ENCODE measurements at places on chromosomes 4 and X.

GRCh38 chrX:7117587-7117986 is 29.9 kb upstream of the STS start:
- ATAC-seq = no peak

GRCh38 chr4:55801498-55801897 is 18.1 kb upstream of the EXOC1L start:
- no peak for ATAC-seq

DNA sequence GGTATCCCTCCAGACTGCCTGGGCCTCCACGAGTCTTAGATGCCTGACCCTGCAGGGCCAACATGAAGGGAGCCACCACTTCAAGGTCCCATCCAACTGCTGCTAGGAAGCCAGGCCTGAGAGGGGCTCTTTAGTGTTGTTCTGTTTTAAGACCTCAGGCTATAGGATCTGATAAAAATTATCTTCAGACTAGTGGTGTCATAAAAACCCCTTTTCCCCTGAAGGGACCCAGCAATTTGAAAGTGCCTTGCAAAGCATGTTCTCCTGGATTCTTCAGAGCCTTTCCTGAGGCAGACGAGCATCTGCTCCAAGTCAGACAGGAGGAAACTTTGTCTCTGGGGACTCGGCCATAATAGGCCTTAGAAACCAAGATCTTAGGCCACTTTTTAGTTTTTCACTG is 26.9 kb downstream of the TSPAN5 start:
- no peak for ATAC-seq

DNA sequence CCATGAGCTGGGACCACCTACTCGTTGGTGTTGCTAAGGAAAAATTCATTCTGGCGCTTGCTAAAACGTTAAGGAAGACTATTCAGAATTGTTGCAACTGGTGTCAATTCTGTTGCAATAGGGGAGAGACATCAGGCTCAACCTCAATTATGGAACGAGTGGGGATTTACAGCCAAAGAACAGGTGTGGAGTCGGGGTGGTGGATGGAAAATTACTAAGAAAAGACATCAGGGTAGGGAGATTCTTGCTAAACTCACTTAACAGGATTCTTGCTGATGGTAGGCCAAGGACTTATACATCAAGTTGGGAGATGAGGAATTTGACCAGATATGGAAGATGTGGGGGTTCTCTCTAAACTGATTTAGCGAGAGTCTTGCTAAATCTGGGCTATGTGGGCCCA is 139.7 kb downstream of the TENM3 start:
- ATAC-seq = no peak

GRCh38 chr4:153741541-153741940 is 18.3 kb downstream of the RNF175 start:
- ATAC-seq = no peak

- no peak for ATAC-seq
Observed at GRCh38 chrX:108704839-108705238, 31.5 kb downstream of the IRS4 start.

- ATAC-seq = no peak
Observed at GRCh38 chr4:182704948-182705347, 212.2 kb downstream of the DCTD start.

- no peak for ATAC-seq
Observed at GRCh38 chr4:3522326-3522640, 9.9 kb downstream of the LRPAP1 start.

GRCh38 chrX:134407065-134407376 is 52.9 kb upstream of the HPRT1 start:
- ATAC-seq = no peak

- peak; percentile 46 for ATAC-seq
Observed at GRCh38 chrX:54043541-54044125, 640 bp downstream of the PHF8 start.

GRCh38 chr4:79381161-79381560 is 26.9 kb downstream of the GK2 start:
- no peak for ATAC-seq

- no peak for ATAC-seq
Observed at GRCh38 chrX:12463052-12463451, 324.8 kb downstream of the FRMPD4 start.

DNA sequence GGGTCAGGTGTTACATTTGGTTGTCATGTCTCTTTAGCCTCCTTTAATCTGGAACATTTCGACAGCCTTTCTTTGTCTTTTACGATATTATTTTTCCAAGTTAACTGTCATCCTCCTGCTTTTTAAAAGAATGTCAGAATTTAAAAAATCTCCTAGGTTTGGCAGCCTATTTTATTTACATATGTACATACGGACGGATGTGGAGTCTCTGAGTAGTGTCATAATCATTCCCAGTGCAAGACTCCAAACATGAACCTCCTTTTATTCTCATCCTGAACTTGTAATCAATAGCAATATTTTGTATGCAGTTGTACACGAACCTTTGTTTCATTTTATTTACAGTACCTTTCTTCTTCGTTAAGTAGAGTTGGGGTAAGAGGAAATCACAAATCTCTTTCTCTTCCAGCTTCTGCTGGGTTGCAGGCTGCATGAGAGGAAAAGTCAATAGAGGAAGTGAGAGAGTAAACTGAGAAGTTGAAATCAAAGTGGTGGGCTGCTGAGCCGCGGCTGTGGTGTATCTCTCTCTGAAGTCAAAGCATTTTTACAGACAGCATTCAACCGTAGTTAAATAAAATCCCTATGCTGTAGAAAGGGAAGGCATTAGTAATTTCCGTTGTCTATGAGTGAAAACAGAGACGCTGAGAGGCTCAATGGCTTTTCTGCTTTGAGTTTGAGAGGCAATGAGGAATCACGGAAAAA is 53.9 kb upstream of the RPS6KA3 start:
- no peak for ATAC-seq

- ATAC-seq = no peak
Observed at GRCh38 chrX:72713130-72713529, 976 bp downstream of the PHKA1 start.

GRCh38 chr4:144787365-144788258 is 141.7 kb downstream of the HHIP start:
- ATAC-seq = peak; percentile 59

DNA sequence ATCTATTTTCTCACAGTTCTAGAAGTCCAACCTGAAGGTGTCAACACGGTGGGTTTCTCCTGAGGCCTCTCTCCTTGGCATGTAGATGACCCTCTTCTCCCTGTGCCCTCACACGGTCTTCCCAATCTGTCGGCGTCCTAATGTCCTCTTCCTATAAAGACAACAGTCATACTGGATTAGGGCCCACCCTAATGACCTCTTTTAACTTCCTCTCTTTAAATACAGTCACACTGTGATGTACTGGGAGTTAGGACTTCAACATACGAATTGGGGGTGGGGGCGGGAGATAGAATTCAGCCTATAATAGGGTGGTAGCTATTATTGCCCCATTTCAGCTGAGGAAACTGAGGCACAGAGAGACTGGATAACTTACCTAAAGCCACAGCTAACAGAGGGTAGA is 70.2 kb downstream of the SMIM20 start:
- ATAC-seq = no peak

GRCh38 chr4:2871911-2872310 is 28.3 kb downstream of the ADD1 start:
- ATAC-seq = no peak

GRCh38 chr4:173482330-173482931 is 47.6 kb downstream of the HAND2 start:
- ATAC-seq = no peak

GRCh38 chr4:154506253-154506652 is 14.7 kb upstream of the DCHS2 start:
- peak; percentile 81 for ATAC-seq

GRCh38 chrX:104641176-104641575 is 75.2 kb downstream of the IL1RAPL2 start:
- no peak for ATAC-seq

GRCh38 chr4:151143162-151143561 is 43.7 kb downstream of the RPS3A start:
- no peak for ATAC-seq

DNA sequence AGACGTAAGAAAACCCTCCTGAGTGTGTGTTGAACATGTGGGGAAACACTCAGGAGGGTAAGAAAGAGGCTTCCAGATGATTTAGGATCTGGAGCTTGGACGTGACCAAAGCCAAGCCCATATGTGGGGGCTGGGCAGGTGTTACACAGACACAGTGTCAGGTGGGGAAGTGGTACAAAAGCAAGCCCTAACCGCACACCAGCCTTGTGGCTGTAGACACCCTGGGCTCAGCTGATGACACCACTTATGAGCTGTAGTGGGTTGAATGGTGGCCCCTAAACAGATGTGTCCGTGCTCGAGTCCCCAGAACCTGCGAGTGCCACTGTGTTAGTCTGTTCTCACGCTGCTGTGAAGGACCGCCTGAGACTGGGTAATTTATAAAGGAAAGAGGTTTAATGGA is 25.0 kb upstream of the NSG1 start:
- ATAC-seq = no peak

DNA sequence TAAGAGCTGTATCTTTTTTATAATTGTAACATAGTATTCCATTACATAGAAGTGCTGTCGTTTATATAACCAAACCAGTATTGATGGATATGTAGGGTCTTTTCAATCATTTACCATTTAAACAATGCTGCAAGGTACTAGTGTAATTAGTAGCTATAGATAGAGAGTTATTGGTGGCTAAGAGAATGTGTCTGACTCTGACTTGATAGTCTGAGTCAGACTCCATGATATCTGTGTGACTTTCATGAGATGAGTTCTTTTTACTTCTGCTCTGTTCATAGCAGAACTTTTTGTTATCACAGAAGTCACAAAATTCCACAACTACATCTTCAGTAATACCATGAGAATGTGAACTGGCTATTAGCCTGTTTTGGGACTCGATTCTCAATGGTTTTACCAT is 150.6 kb downstream of the FHIP1A start:
- ATAC-seq = no peak

- no peak for ATAC-seq
Observed at GRCh38 chr4:80990851-80991250, 39.7 kb upstream of the BMP3 start.

GRCh38 chr4:5036239-5036638 is 15.0 kb upstream of the STK32B start:
- peak; percentile 72 for ATAC-seq

DNA sequence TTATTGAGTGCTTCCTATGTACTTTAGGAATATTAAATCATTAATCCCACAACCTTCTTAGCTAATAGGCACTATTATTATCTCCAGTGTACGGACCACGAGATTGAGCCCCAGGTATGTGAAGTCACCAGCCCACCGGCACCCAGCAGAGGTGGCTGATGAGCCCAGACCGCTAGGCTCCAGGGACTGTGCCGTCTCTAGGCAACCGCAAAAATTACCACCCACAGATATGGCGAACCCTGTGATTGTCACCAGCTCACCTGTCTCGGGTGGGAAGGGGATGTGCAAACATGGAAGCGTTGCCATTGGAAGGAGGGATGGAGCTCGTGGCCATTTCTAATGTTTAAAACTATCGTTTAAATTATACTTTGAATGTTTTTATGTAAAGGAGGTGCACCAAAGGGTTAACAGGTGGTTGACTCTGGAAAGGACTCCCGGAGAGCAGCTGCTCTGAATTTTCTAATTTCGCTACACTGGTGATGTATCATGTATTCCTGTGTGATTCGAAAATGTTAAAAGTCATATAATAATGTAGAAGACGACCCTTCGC is 21.0 kb upstream of the JAKMIP1 start:
- ATAC-seq = no peak

DNA sequence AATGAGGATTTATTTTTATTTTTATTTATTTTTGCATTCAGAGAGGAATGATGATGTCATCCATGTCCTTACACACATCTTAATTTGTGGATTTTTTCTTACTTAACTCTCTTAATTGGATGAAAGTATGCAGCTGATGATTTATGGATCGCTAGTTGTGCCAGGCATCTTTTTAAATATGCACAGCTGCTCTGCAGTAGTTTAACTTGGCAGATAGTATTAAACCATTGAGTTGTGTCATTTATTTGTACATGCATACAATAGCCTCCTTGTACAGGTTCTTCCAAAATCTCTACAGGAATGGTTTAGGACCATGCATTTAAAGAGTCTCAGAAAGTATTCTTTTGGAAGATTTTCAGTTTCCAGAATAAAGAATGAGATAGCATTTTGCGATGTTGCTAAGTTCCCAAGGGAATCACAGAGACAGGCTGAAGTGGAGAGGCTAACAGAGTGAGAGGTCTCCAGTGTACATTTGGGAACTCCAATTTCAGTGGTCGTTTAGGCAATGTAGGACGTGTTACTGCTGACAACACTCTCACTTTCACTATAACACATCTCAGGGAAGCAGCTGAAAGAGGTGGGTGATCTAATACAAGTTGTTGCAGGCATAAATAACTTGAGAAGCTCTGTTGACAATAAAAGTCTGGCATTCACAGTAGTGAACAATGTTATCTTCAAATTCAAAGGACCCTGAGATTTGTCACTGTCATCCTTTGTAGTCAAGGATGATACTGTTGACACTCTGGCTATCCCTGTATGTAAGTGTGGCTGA is 49.9 kb upstream of the SCRG1 start:
- ATAC-seq = peak; percentile 53

- no peak for ATAC-seq
Observed at GRCh38 chrX:119089619-119090018, 16.8 kb downstream of the CT47C1 start.

- no peak for ATAC-seq
Observed at GRCh38 chr4:184328022-184328736, 110.5 kb upstream of the ENPP6 start.

DNA sequence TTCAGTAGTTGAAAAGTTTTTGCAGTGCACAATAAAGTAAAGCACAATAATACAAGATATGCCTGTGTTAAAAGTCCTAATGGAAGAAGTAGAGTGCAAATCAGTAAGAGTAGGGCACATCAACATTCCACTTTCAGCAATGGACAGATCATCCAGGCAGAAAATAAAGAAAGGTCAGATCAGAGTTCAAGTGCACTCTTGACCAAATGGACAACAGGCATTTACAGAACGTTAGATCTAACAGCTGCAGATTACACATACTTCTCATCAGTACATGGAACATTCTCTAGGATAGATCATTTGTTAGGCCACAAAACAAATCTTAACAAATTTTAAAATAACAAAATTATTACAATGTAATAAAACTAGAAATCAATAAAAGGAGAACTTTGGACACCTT is 1373.5 kb upstream of the PABPC4L start:
- ATAC-seq = no peak

DNA sequence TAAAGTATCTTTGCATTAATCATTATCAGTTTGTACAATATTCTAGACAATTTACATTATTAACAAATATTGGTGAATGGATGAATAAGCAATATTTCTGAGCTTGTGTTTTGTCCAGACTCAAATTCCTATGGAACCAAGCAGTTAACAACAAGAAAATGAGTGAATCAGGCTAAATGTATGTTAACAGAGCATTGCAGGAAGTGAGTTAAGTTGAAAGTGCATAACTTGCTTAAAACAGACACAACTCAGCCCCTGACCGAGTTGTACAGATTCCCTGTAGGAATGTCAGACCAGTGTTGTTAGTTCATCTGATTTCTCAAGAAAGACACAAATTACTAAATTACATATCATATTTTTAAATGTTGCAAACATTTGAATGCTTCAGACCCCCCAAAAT is 23.7 kb upstream of the CSN1S1 start:
- ATAC-seq = no peak

- no peak for ATAC-seq
Observed at GRCh38 chrX:71365356-71365874, 742 bp upstream of the TAF1 start.

Measured in SK-N-SH treated with all-trans-retinoic acid at 6 μM for 48 hours (cell line).